ENCODE measurements at places on chromosomes 4 and X.

DNA sequence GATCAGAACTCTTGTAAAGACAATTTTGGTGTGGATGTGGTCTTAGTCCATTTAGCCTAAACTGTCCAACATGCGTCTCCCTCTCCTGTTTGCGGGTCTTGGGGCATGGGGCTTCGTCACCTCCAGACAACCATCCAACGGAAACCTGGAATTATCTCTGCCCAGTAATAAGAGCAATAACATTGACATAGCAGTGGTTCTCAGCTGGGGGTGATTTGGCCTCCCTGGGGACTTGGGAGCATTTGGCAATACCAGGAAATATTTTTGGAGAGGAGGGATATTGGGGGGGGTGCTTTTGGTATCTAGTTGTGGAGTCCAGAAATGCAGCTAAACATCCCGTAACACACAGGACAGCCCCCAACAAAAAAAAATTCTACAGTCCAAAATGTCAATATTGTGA is 47.2 kb downstream of the SEL1L3 start:
- no peak for DNase-seq

- DNase-seq, result no peak
Observed at GRCh38 chr4:90946945-90947344, 819.8 kb downstream of the CCSER1 start.

GRCh38 chr4:174255786-174256185 is 27.7 kb downstream of the FBXO8 start:
- peak; percentile 17 for DNase-seq

GRCh38 chr4:182842104-182842600 is 75.0 kb downstream of the DCTD start:
- DNase-seq, result no peak

DNA sequence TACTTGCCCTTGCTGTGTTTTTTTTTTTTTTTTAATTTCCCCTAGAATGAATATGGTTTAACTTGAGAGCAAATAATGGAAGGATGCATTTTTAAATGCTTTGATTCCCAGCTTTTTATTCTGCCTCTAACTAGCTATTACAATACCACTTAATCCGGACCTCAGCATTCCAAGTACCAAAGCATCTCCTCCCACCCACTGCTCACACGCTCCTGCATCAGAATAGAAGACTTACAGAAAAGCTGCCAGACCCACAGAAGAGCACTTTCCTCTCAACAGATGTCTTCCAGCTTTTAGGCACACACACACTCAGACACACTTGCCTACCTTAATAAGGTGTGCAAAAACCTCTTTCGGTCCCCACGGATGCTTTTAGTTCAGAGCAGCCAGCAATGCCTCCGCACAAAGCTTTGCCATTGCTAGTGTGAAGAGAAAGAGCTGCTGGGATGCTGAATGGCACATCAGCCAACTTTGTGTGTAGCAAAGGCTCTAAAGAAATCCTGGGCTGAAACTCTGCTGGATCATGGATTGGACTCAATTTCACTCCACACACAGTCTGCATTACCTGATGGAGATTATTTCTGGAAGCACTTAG is 1056.2 kb downstream of the DMD start:
- no peak for DNase-seq

DNA sequence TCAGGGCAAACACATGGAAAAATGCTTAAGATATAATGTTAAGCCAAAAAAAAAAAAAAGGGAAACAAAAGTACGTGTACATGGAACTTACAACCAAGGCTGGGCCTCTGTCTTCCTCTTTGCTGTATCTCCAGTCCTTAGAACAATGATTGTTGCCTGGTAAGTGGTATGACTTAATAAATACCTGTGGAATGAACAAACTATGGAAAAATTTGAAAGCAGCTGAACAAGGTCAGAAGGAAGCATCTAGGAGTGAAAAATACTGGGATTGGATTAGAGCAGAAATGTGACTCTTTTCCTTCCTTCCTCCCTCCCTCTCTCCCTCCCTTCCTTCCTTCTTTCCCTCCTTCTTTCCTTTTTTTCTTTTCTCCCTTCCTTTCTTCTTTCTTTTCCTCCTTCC is 54.2 kb upstream of the SMIM10 start:
- no peak for DNase-seq

DNA sequence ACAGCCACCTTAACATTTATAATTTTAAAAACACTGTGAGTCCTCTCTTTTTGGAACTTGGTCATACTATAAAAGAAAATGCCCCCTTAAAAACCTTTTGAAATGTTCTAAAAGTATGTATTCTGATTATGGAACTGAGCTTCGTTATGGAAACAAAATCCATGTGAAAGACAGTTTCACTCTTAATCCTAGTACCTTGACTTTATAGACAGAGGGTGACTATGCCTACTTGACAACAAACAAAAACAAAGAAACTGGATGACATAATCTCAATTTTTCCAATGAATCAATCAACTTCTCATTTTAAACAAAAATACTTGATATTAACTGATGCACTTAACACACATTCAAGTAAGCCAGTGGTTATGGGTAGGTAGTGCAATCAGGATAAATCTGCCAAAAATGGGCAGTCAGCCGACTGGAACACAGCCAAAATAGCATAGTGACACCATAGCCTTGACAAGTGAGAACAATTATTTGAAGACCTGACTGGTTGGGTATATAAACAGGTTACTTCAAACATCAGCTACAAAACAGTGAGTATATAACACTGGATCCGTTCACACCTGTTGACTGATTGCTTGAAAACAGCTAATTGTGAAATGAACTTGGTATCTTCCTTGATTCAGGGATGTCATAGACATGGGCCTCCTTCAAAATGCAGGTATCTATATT is 265.5 kb downstream of the PPP3CA start:
- DNase-seq, result no peak

GRCh38 chrX:40171513-40172400 is 74.0 kb upstream of the BCOR start:
- DNase-seq, result no peak

- DNase-seq, result no peak
Observed at GRCh38 chrX:136745215-136746173, 35.2 kb downstream of the ARHGEF6 start.

DNA sequence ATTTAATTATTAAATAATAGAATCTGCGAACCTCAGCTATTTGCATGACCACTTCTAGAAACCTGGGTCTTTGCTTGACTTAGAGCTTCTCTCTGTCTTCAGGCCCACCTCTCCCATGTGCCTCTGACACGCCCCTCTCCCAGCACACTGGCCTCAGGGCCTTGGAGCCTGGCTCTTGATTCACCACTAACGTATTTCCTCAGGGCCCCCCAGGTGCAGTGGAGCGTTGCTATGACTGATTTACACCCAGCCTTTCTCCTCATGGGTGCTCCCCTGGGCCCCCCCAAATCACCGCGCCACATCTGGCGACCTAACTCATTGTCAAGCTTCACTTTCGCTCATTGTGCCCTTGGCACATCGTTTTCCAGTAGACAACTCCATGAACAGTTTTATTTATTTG is 37.9 kb upstream of the TENM3 start:
- no peak for DNase-seq

DNA sequence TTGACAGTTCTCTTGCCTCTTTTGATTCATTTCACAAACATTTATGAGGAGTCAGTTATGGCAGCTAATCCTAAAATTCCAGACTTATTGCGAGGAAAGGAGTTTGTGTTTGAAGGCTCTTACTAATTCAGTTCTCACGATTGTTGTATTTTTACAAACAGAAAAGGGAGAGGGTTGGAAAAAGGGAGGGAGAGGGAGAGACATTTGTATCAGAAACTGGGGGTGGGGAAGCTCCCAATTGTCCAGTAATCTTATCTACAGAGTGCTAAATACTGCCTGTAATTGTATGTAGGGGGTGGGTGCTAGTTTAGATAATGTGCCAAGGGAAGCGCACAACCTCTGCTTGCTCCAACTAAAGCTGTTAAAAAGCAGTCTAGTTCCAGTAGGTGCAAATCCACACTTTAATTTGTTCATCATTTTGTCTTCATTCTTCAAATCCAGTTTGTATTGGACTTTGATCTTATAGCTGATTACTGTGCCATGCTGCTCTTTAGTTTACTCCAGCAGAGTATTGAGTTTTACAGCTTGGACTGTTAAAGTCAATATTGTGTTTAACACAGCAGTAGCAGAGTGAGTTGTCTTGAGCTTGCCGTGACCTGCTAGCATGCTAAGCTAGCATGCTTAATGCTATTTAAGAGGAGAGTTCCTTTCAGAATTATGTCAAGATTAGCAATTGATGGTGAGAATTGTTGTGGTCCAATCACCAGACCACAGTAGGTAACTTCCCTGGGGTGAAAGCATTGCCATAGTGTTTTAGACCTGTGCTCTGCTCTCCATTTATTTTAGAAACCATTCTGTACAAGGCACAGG is 13.9 kb downstream of the FNIP2 start:
- no peak for DNase-seq

- no peak for DNase-seq
Observed at GRCh38 chr4:110848787-110849186, 225.9 kb upstream of the PITX2 start.

DNA sequence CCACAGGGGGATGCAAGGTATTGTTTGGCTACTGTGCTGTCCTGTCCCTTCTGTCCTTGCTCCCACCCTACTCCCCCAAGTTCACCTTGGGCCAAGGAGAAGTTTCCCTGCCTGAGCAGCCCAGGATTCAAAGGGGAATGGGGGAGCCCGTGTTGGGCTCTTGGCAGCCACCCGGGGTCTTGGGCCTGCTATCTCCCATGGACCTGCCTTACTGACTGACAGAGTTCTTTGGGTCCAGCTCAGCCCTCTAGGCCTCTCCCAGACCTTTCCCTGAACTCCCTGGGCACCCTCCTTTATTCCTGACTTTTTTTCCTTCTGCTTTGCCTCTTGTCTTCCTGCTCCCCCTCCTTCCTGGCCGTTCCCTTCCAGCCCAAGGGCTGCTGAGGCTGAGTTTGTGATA is 67.4 kb downstream of the STARD8 start:
- DNase-seq, result no peak

DNA sequence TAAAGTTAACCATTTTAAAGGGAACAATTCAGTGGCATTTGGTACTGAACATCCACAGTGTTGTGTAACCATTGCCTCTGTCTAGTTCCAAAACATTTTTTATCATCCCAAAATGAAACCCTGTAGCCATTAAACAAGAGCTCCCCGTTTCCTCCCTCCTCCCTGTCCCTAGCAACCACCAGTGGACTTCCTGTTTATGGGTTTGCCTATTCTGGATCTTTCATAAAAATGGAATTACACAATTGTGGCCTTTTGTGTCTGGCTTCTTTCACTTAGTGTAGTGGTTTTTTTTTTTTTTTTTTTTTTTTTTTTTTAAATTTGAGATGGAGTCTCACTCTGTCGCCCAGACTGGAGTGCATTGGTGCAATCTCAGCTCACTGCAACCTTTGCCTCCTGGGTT is 11.6 kb downstream of the RBMX2 start:
- DNase-seq, result no peak

DNA sequence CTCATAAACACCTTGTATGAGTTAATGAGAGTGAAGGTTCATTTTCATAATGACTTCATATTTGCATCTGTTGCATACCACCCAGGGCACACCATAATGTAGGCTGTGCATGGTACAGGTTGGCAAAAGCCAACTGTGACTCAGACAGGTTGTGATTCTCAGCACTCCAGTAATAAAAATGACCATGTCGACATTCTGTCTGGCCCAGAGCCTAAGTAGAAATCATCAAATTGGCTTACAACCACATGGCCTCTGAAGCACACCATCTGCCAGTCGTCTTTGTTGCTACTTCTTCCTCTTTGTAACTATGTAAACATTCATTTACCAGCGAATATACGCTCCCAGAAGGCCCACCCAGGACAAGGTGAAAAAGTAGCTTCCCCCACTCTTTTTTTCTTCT is 459.5 kb downstream of the GASK1B start:
- DNase-seq, result no peak

DNA sequence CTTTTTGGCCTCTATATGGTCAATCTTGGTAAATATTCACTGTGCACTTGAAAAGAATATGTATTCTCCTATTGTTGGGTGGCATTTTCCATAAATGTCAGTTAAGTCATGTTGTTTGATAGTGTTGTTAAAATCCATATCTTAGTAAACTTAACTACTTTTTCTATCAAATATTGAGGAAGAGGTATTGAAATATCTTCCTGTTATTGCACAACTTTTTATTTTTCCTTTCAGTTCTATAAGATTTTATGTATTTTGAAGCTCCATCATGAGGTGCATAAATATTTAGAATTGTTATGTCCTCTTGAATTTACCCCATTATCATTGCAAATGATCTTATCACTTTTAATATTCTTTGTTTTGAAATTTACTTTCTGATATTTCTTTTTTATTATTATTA is 3.4 kb downstream of the GK2 start:
- DNase-seq, result no peak

- DNase-seq, result no peak
Observed at GRCh38 chr4:145177906-145178538, 2.4 kb downstream of the OTUD4 start.

GRCh38 chr4:163612762-163613161 is 118.3 kb downstream of the TMA16 start:
- DNase-seq, result no peak

DNA sequence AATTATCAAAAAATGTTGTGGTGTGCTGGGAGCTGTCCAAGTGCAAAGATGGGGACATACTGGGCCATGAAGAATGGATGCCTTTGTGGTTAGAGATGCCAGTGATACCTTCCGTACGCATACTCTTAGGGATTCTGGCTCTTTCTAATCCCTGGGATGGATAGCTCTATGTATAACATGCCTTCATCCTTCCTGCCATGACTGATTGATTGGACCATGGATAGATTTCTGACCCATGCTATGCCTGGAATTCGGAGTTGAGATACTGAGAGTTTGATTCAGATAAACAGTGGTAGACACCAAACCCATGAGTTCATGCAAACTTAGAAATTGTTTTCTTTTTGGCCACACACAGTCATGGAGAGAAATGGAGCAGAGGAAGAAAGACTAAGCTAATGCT is 147.2 kb upstream of the WDFY3 start:
- DNase-seq, result no peak

DNA sequence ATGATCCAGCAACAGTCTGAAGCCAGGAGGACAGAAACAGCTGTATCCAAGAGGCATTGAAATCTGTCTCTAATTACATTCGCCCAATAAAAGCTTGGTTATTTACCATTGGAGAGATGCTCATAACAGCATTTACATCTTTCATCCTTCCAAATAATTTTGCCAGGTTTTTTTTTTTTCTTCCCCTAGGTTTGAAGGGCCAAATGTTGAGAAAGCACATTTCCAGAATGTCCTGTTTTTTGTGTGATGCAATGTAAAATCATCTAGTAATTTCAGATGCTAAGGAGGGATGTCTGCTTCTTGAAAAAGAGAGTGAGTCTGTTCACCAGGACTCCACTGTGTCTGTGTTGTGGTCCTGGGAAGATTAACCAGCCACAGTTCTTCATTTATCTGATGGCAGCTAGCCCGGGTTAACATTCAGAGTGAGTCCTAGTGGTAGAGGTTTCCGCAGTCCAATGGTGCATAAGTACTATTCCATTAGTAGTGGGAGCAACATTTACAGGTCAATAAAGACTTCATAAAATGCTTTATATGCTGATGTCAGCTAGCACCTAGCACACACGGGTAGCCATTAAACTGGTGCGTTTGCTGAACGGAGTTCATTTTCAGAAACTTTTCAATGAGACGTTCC is 406.8 kb downstream of the STIM2 start:
- DNase-seq, result no peak

Measured in smooth muscle cell of the brain vasculature (primary cell).